GDM1 (cell line): ENCODE measurements at places on chromosomes 2 and 18.

GRCh38 chr2:32067549-32067948 lies 4.2 kb downstream of the SPAST start:
- no peak for DNase-seq

DNA sequence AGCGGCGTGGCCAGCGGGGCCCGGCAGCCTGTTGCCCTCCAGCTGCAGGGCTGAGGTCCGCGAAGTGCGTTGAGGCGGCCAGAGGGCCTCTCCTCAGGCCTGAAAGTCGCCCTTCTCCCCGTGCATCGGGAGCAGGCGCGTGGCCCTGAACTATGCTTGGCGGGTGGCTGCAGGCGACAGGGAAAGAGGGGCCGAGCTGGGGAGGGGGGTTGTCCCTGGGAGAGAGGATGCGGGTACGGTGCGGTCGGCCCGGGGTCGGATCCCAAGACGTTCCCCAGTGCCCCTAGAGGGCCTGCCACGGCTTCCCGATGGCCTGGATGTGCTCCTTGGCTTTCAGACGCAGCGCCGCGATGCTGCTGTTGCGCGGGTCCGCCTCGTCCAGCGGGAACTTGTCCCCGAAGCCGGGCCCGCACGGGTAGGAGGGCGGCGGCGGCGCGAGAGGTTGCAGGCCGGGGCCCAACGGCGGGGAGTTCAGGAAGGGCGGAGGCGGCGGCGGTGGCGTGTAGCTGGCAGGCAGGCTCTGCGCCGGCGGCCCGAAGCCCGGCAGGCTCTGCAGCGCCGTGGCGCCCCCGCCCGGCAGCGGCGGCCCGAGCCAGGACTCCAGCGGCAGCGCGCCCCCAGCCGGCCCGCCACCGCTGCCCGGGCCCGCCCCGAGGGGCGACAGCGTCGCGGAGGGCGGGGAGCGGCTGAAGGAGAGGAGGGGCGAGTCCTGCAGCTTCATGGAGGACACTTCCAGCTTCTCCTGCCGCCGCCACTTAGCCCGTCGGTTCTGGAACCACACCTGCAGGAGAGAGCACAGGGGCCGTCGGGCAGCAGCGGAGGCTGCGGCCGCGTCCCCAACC lies 4.3 kb downstream of the RAX start:
- DNase-seq = no peak

GRCh38 chr2:152564754-152565551 lies 152.3 kb downstream of the PRPF40A start:
- no peak for DNase-seq

- DNase-seq = no peak
Measured at GRCh38 chr2:213225866-213226265, 58.4 kb upstream of the SPAG16 start.

- DNase-seq = no peak
Measured at GRCh38 chr2:65325066-65325465, 97.4 kb downstream of the ACTR2 start.

DNA sequence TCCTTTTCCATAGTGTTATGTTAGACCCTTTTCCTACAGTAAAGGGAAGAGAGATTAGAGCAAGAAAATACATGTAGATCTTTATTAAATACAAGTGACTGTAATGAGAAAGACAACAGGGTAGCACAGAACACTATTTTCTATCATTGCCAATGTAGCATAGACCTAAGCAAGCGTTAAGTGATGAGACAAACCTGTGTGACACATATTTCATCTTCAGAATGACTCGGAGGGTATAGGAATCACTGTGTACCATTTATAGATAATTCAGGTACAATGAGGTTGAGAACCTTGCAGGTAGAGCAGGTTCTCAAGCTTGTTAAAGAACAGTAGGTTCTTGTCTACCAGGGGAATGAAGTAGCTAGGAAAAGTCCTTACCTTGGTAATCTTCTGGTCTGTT lies 15.9 kb downstream of the PDIA6 start:
- DNase-seq = no peak

- no peak for DNase-seq
Measured at GRCh38 chr2:15460112-15460620, 101.0 kb downstream of the NBAS start.

GRCh38 chr18:35392375-35392774 lies 15.2 kb upstream of the ZNF396 start:
- no peak for DNase-seq

- DNase-seq = no peak
Measured at GRCh38 chr2:107721586-107721985, 105.1 kb upstream of the RGPD4 start.

DNA sequence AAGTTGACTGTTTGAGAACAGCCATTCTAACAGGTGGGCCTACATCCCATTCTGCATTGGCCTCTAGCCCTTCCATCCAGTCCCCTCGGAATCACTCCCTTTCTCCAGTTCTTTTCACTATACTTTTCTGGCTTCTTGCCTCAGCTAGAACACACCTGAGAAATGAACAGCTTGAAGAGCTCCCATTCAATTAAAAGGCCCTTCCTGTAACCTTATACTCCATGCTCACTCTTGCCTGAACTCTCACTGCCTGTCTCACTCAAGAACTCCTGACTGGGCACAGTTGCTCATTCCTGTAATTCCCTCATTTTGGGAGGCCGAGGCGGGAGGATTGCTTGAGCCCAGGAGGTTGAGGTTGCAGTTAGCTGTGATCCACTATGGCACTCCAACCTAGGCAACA lies 23.6 kb downstream of the CHRNA1 start:
- DNase-seq = no peak

GRCh38 chr2:232240906-232241305 lies 137.6 kb upstream of the ALPP start:
- no peak for DNase-seq
